ENCODE measurements at places on chromosomes 12 and 14. TPM values are rescaled to one million over a fixed set of nuclear protein-coding genes. Genes with fewer than 3 reads are reported as not detected.
A peak's percentile ranks its signal among the peaks of the same experiment; 100 is the strongest.

GRCh38 chr12:122045262-122045661, 23.6 kb downstream of the BCL7A start:
- DNase-seq: no peak

DNA sequence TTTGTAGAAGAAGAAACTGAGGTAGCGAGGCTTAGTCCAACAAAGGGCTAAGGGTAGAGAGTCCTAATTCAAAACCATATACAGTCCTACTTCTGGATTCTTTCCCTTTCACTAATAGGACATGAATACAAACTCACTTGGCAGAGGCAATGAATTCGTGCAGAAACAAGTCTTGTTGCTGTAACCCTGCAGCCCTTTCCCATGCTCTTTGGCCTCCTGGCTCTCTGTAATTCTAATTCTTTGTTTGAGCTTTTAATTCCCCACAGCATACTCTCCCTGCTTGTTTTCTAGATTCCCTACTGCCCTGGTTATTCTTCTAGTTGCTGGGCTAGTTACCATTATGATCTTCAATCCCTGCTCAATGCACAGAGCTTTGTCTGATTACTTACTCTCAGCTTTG, 381.4 kb downstream of the ETNK1 start:
- DNase-seq: no peak

- peak; percentile 81 for DNase-seq
Observed at GRCh38 chr12:80936642-80937390, 918 bp downstream of the LIN7A start.

GRCh38 chr12:23534196-23534595, 415.3 kb downstream of the SOX5 start:
- DNase-seq: no peak

Gene RASAL1
- total RNA-seq: not detected

Gene DENND5B
- total RNA-seq: 13.1 TPM
